Erythroblast (primary cell): ENCODE measurements at places on chromosomes 12 and 14.

GRCh38 chr12:92827836-92828431, 101.2 kb downstream of the EEA1 start:
- DNase-seq, result peak; percentile 43

DNA sequence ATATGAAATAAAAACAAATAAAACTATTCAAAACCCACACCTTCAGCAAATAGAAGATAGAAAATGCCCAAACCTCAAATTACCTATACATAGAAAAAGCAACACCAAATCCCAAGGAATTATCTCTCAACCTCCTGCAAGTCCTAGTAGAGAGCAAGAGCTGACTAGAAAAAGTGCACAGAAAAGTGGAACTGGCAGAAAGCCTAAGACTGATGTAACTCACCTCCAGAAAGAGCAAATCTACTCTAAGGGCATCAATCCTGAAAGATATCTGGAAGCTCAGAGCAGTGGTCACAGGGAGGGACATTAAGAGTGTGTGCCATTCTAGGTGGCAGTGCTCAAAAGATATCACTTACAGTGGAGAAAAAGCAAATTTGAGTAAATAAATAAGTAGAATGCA, 62.1 kb upstream of the PLEKHG7 start:
- no peak for DNase-seq

GRCh38 chr14:50360851-50361250, 35.8 kb downstream of the CDKL1 start:
- DNase-seq, result no peak

GRCh38 chr12:18932211-18932610, 194.3 kb downstream of the CAPZA3 start:
- no peak for DNase-seq

DNA sequence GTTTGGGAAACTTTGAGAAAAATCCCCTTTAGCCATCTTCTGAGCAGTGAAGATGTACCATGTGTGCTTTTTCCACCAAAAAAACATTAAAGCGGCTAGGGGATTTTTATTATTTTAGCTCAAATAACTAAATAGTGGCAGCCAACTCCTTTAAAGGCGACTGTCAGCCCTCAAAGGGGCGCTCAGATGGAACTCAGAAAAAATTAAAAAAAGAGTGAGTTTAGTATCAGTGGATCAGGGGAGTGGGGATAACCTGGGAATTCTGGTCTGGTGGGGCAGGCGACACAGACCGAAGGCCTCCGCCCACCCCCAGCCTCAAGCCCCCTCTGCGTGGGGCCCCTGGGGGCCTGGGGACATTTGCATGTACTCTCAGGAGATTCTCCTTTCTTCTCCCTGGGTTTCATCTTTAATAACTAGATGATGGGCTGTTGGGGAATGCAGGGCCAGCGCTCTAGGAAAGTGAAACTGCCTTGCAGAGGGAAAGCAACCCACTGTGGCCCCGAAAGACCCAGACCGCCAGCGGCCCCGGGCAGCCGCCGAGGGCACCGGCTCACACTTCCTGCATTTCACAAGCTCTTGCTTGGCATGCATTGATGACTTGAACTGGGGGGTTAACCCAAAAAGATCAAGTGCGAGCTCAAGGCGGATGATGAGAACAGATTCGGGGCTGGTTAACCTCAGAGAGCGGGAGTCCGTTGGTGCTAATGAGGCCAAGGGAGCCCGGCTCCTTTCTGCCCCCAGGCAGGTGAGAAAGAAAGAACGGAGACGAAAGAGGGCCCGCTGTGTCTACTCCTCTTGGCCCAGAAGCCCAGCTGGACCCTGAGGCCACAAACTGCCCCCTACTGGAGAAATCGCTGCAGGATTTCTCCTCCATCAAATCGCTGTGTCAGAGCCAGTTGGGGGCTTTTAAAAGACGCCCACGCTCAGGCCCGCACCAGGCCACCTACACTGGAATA, 7.3 kb upstream of the BATF start:
- no peak for DNase-seq

GRCh38 chr12:106141452-106141851, 2.7 kb upstream of the NUAK1 start:
- DNase-seq, result no peak

DNA sequence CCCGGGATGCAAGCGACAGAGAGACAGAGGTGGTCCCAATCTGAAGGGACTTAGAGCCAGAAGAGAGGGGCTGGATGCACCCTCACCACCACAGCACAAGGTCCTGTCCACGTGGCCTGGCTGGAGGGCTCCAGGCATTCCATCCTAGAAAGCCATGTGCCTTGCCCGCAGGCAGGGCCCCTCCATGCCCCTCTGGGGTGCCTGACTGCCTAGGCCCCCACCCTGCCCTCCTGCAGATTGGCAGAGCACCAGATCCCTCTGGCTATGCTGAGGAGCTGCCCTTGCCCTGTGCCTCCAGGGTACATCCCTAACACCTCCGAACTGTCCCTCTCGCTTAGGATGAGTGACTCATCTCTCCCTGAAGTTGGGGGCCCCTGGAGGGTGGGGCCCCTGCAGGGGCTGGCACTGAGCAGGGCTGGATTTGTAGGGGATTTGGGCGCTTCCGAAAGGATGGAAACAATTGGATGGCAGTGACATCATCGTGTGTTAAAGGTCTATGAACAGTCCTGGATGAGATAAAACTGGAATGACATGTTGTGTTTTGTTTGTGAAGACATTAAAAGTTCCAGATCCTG, 50.9 kb downstream of the CHGA start:
- DNase-seq, result no peak

DNA sequence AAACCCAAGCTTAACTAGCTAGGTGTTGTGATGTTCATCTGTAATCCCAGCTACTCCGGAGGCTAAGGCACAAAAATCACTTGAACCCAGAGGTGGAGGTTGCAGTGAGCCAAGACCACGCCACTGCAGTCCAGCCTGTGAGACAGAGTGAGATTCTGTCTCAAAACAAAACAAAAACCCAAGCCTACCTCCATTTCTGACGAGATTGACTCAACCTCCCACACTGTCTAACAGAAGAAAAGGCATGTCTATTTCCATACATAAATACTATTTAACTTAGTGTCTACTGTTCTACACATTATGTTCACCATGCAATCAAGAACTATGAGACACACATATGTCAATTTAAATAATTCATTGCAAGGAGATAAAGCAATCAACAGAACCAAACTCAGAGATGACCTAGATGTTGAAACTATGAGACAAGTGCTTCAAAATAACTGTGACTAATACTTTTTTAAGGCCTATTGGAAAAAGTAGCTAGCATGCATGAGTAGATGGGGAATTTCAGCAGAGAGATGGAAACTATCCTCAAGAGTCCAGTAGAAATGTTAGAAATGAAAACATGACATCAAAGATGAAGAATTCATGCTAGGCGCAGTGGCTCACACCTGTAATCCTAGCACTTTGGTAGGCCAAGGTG, 75.9 kb upstream of the DHRS4 start:
- no peak for DNase-seq

- no peak for DNase-seq
These were observed 28.0 kb upstream of the C12orf42 start for GRCh38 chr12:103523771-103524170.

DNA sequence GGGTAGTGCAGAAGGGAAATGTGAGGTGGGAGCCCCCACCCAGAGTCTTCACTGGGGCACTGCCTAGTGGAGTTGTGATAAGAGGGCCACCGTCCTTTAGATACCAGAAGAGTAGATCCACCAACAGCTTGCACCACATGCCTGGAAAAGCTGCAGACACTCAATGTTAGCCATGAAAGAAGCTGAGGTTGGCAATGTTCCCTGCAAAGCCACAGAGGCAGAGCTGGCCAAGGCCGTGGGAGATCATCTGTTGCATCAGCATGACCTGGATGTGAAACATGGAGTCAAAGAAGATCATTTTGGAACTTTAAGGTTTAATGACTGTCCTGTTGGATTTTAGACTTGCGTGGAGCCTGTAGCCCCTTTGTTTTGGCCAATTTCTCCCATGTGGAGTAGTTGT, 468.4 kb upstream of the FOXG1 start:
- DNase-seq, result no peak

- no peak for DNase-seq
These were observed 280.0 kb downstream of the LRIG3 start for GRCh38 chr12:58640314-58640713.

- DNase-seq, result peak; percentile 64
These were observed 57.9 kb downstream of the RFLNA start for GRCh38 chr12:124352839-124353238.

- no peak for DNase-seq
These were observed 85.0 kb upstream of the ANO2 start for GRCh38 chr12:6030081-6030480.

DNA sequence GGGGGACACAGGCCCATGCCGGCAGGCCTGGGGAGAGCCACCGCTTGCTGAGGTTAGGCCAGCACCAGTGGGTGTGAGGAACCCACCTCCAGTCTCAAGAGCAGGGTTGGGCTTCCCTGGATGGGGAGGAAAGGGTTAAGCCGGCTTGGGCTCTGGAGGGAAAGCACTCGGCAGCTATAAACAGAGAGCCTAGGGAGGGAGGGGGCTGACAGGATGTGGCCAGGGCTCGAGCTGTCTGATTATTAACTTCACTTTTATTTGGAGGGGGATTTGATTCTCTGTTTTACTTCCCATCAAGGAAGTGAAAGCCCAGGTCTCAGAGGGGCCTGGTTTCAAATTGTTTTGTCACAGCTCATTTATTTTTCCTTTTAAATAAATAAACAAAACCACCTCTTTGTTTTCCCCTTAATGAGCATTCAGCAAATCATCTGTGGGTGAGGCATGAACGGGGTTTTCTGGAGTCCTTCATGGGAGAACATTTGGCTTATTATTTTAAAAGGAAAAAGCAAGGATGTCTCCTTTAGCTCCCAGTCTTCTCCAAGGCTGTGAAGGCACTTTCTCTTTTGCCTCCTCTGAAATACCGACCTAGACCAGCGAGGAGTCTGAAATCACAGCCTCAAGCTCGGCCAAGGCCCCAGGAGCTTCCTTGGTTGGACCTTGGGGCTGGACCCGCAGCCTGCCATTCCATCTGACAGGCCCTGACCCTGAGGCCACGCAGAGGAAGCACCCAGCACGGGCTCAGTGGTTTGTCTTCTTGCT, 21.9 kb upstream of the ZFP36L1 start:
- DNase-seq, result no peak

DNA sequence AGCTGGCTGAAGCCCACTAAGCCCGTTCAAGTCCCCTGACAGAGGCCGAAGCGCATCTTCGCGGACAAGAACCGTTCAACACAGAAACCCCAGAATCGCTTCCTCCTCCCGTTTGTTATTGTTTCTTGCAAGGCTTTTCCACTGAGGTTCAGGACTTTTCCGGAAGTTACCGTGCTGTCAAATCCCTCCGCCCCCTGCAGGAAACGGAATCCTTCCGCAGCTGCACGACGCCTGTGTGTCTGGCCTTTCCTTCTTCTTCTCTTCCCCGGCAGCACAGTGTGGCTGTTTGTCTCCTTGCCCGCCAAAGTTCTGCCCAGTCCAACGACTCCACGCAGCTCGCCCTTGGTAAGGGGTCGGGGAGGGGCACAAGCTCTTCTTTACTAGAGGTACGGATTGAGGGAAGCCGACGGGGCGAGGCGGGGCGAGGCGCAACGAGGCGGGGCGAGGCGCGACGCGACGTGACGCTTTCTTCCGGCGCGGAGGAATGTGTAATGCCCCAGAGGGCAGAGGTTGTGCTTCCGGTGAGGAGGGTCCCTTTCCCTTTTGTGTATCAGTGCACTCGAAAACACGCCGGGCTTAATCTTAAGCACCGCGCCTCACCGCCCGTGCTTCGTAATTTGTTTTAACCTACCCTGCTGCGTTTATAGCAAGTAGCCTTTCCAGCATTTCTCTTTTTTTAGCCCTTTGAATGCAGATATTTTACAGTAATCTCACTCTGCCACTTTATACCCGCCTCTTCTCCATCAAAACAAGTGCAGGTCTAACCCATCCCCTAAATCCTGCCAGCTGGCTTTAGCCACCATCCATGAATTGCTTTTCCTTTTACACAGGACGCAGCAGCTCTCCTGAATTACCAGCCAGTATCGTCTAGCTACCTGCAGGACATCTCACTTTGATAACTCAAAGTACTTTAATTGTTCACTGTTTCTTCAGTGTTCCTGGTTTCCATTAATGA, at the start of gene KDM5A:
Gene KDM5A (minus strand): TSS at position 179 of the 955 bp plus-strand sequence. CDS start 229 bp downstream, outside the sequence.
- no peak for DNase-seq

DNA sequence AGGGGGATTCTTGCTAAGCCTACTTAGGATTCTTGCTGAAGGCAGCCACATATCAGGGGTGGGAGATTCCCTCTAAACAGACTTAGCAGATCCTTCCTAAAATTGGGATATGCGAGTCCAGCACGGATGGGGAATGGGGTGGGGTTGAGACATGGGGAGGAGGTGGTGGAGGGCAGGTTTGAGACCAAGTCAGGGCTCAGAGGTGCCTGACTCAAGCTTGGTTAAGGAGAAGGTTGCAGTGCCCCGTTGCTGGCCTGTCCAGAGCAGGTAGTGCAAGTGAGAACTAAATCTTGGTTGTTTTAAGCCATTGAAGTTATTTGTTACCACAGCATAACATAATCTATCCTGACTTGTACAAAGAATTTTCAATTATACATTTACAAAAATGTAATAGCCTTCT, 359.7 kb downstream of the AACS start:
- DNase-seq, result no peak

DNA sequence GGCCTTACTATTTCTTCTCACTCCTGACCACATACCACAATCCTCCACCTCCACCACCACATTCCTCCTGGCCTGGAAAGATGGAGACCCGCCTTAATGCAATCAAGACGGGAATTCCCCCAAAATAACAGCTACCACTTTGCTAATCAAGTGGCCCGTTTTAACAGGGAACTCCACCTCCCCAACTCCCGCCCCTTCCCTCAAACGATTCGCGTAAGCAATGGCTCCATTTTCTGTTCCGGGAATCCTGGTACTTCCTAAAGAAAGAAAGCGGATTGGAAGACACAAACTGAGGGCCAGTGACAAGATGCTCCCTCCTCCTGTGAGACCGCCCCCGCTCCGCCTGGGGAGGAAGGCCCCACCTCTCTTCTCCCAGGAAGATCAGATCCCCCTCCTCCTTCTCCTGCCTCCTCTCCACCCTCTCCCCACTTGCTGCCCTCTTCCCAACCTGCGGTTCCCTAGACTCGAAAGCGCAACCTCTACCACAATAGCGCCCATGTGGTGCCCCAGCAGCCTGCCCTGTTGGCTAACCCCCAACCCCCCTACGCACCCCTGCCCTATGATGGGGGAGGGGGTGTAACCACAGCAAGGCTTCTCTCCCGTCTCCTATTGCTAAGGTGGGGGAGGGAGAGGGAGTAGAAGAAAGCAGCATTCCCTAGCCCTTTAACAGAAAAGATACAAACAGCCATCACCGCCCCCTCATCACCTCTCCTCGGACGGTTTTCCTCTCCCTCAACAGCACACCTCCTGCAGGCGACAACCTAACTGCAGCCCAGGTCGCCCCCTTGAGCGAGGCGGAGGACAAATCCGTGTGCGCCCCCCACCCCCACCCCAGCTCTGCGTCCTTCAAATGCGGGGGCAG, 777 bp downstream of the ARF3 start:
- DNase-seq, result no peak

GRCh38 chr14:104595911-104596450, 8.6 kb downstream of the TMEM179 start:
- no peak for DNase-seq

DNA sequence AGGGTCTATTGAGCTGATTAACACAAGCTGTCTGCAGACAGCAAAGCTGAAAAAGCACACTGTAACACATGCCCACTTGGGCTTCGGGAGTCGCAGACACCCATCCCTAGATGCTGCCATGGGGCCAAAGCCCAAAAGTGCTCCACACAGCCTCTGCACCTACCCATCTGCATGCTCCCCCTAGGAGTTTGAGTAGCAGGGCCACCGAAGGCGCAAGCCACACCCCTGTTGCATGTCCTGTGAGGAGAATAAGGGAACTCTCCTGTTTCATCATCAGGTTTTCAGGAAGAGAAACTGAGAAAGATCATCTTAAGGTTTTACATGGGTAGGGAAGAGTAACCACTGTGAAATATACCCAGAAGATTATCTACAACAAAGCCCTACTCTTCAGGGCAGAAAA, 5.6 kb upstream of the ST8SIA1 start:
- no peak for DNase-seq

- DNase-seq, result peak; percentile 54
These were observed 605 bp downstream of the ANKRD52 start for GRCh38 chr12:56257491-56258067.
